Glomerular endothelial cell (primary cell): ENCODE measurements at places on chromosomes 2 and 18. TPM values are rescaled to one million over a fixed set of nuclear protein-coding genes. Genes with fewer than 3 reads are reported as not detected.

Gene TRIB2
- 19.1 and 43.5 TPM in 2 replicates for total RNA-seq

Gene KYNU
- total RNA-seq, result under 0.01 and 4.0 TPM in 2 replicates

Gene TUBA4A
- total RNA-seq, result 7.8 and 21.4 TPM in 2 replicates

Gene ZNF396
- total RNA-seq, result 0.23 and 0.53 TPM in 2 replicates

Gene TWSG1
- 56.7 and 74.9 TPM in 2 replicates for total RNA-seq

Gene HNMT
- total RNA-seq, result 1.1 and 1.4 TPM in 2 replicates

Gene ST8SIA3
- not detected in 2 replicates for total RNA-seq

Gene KHK
- total RNA-seq, result 0.58 and 3.1 TPM in 2 replicates

Gene PID1
- 0.68 and 0.99 TPM in 2 replicates for total RNA-seq

Gene KIF5C
- 0.58 and 1.6 TPM in 2 replicates for total RNA-seq

Gene GORASP2
- 64.4 and 75.4 TPM in 2 replicates for total RNA-seq

Gene PROM2
- total RNA-seq, result 0.99 and 4.8 TPM in 2 replicates

Gene REG3A
- total RNA-seq, result not detected in 2 replicates

Gene CELF4
- total RNA-seq, result not detected in 2 replicates

Gene LIMS2
- total RNA-seq, result 15.6 and 22.9 TPM in 2 replicates

Gene ABCB11
- 0.18 TPM in 1 of 2 replicates, not detected in the other for total RNA-seq

Gene MYO7B
- 0.05 and 1.2 TPM in 2 replicates for total RNA-seq
